Activated T-helper 17 cell treated with anti-CD3 and anti-CD28 coated beads, Interleukin-2, amount 50 U/mL, for 72 hours (primary cell): ENCODE measurements at places on chromosomes 7 and 10. TPM values are rescaled to one million over a fixed set of nuclear protein-coding genes. Genes with fewer than 3 reads are reported as not detected.

Gene NUTM2E
- total RNA-seq = not detected

Gene KLHL7
- total RNA-seq = 19.4 TPM

Gene AKR1E2
- total RNA-seq = 1.9 TPM

Gene EVX1
- not detected for total RNA-seq

Gene PSD
- 3.0 TPM for total RNA-seq

Gene SSC4D
- 0.61 TPM for total RNA-seq

DNA sequence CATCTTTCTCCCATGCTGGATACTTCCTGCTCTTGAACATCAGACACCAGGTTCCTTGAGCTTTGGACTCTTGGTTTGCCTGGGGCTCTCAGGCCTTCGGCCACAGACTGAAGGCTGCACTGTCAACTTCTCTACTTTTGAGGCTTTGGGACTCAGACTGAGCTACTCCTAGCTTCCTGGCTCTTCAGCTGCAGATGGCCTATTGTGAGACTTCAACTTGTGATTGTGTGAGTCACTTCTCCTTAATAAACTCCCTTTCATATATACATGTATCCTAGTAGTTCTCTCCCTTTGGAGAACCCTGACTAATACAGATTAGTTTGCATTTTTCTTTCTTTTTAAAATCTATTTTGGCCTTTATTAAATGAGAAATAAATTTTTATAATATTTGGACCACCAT lies 276.2 kb upstream of the SEMA3C start:
- no peak overlapping the region for H3K4me3 ChIP-seq
- H3K27ac ChIP-seq = no peak overlapping the region
- no peaks in the 10 kb centered on the region for H3K36me3 ChIP-seq
- no peaks in the 10 kb centered on the region for H3K4me1 ChIP-seq
- ATAC-seq = no peak

DNA sequence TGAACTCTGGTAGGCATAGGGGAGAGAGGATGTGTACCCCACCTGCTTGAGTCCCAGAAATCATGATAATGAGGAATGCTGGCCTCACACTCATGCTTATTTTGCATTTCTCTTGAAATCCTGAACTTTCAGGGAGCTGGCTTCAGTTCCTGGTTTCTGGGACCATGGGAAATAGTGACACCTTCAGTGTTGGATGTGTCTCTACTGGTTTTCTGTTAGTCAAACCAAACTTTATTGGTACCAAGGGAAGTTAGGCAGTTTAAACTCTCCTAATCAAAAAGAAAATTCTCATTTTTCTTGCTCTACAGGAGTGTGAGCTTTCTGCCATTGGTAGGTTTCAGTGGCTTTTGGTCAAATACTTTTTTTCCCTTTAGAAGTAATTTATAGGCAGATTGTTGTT lies 11.8 kb upstream of the PCGF5 start:
- no peak overlapping the region for H3K27ac ChIP-seq
- peak overlapping the region; percentile 1 for H3K4me3 ChIP-seq
- peaks cover 46% of the 10 kb centered on the region for H3K4me1 ChIP-seq
- no peaks in the 10 kb centered on the region for H3K27me3 ChIP-seq

DNA sequence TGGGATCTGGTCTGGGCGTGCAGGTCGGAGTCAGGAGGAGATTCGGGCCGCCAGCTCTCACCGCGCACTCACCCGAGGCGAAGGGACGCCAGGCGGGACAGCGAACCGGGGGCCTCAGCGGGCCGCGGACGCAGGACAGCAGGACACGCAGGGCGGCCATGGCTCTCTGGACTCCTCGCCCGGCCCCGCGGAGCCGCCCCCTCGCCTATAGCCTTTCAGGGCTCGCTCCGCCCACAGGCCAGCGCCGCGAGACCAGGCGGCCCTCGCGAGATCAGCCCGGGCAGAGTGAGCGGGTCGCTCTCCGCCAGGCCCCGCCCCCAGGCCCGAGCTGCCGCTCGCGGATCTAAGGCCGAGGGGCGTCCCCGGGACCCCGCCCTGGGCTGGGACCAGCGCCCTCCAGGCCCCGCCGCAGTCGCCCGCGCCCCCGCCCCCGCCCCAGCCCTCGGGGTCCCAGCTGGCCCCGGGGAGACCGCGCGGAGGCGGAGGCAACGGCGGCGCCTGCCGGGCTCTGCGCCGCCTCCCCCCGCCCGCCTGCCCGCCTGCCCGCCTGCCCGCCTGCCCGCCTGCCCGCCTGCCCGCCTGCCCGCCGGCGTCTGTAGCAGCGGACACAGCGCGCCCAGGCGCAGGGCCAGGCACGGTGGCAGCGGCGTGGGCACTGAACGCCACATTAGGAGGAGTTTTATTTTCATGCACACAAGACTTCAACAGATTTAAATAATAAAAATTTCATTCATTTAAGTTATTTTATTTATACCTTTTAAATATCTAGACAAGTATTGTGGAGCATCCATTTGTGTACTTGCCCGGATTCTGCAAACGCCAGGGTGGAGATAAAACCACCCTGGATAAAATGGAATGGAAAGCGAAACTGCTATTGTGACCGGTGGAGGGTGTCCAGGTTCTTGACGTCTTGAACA lies at the start of gene ECHS1:
TSS of gene ECHS1 (minus strand) at position 181 of the 917 bp plus-strand sequence. CDS start at position 160, 21 bp downstream.
- H3K4me1 ChIP-seq = peaks cover 5% of the 10 kb centered on the region
- H3K27me3 ChIP-seq = no peaks in the 10 kb centered on the region
- ATAC-seq = peak; percentile 99
- peaks cover 22% of the 10 kb centered on the region for H3K36me3 ChIP-seq
- peak within 1 kb of the TSS; percentile 87 for H3K4me3 ChIP-seq
- peak within 1 kb of the TSS; percentile 86 for H3K27ac ChIP-seq

DNA sequence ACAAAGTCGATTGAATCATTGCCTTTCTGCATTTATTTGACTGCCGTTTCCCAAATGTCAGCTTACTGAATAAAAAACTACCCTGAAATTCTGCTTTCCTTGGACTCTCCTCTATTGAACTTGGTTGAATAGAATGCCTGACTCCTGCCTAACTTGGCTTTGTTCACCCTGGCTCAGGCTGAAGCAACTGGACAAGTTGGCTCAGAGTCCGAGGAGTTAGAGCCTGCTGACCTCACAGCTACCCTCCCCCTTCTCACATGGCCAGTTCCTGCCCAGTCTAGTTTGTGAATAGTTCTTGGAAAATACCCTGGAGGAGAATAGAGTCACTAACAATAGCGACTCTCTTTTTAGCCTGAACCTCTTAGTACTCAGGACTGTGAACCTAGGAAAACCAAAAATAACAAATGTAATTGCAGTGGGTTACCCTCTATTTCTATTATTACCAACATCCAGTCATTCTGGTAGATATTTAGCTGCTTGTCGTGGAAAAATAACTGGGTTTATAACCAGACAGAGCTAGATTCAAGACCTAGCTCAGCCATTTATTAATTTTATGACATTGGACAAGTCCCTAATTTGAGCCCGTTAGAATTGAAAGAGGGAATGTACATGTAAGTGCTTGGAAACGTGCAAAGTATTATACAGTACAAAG lies 17.3 kb upstream of the NRBF2 start:
- H3K4me1 ChIP-seq = no peaks in the 10 kb centered on the region
- no peak for ATAC-seq
- no peaks in the 10 kb centered on the region for H3K27me3 ChIP-seq
- H3K4me3 ChIP-seq = no peak overlapping the region
- H3K36me3 ChIP-seq = no peaks in the 10 kb centered on the region
- H3K27ac ChIP-seq = no peak overlapping the region

DNA sequence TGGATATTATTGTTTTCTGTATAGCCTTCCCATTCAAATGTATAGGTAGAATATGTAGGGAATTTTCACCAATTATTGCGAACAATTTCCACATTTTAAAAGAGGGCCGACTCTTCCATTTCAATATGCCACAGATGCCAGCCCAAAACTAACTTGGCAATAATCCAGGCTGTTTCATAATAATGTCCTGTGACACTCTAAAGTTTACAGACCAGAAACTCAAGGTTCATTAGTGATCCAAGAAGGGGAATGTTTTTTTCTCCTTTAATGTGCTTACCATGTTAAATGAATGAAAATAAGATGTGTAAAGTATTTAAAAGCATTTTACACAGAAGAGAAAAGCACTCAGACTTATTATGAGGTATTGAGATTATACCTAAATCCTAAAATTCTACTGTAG lies 63.0 kb upstream of the FAM3C start:
- H3K36me3 ChIP-seq = no peaks in the 10 kb centered on the region
- no peak for ATAC-seq
- H3K4me3 ChIP-seq = no peak overlapping the region
- H3K27me3 ChIP-seq = peaks cover 13% of the 10 kb centered on the region
- no peaks in the 10 kb centered on the region for H3K4me1 ChIP-seq
- H3K27ac ChIP-seq = no peak overlapping the region

GRCh38 chr7:105811189-105811847 lies 65.1 kb downstream of the ATXN7L1 start:
- no peak for ATAC-seq
- H3K27ac ChIP-seq = peak overlapping the region; percentile 91
- H3K4me3 ChIP-seq = peak overlapping the region; percentile 71
- H3K4me1 ChIP-seq = peaks cover 40% of the 10 kb centered on the region
- no peaks in the 10 kb centered on the region for H3K27me3 ChIP-seq

DNA sequence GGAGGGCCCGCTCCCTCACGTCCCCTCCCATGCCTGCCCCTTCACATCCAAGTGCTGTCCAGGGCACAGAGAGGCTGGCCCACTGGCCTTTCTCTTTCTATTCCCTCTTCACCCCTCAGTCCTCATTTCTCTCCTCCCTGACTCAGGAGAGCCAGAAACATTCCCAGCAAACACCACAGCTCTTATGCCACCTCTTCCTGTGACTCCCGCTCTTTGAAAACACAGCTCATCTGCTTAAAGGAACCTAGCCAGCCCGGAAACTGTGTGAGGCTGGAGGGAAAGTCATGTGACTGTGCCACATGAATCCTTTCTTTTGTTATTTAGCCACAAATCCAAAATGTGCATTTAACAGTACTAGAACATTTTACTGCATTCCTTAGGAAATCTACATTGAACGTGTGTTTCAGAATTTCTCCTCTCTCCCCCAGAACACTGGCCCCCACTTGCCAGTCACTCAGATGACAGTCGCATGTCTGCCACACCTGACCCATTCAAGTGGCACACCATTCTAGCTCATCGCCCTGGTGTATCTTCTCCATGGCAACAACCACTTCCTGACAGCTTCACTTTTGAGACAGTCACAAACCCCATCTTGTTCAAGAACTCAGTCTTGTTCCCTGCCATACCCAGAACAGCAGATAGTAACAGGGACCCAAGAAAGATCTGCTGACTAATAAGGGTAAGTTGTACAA lies 42.8 kb downstream of the GRB10 start:
- H3K4me3 ChIP-seq = peak overlapping the region; percentile 79
- H3K4me1 ChIP-seq = peaks cover 16% of the 10 kb centered on the region
- no peaks in the 10 kb centered on the region for H3K36me3 ChIP-seq
- H3K27ac ChIP-seq = peak overlapping the region; percentile 89

- H3K4me1 ChIP-seq = no peaks in the 10 kb centered on the region
- H3K4me3 ChIP-seq = no peak overlapping the region
- no peaks in the 10 kb centered on the region for H3K36me3 ChIP-seq
- no peaks in the 10 kb centered on the region for H3K27me3 ChIP-seq
- H3K27ac ChIP-seq = no peak overlapping the region
Measured at GRCh38 chr10:22833781-22834180, 94.1 kb upstream of the ARMC3 start.

GRCh38 chr7:90769036-90769435 lies 172.9 kb downstream of the CDK14 start:
- H3K4me3 ChIP-seq = no peak overlapping the region
- no peaks in the 10 kb centered on the region for H3K27me3 ChIP-seq
- ATAC-seq = no peak
- H3K27ac ChIP-seq = no peak overlapping the region
- no peaks in the 10 kb centered on the region for H3K4me1 ChIP-seq
